ENCODE measurements at places on chromosomes 12 and 14.

GRCh38 chr12:28313631-28314030 is 123.4 kb downstream of the CCDC91 start:
- no peak for DNase-seq

DNA sequence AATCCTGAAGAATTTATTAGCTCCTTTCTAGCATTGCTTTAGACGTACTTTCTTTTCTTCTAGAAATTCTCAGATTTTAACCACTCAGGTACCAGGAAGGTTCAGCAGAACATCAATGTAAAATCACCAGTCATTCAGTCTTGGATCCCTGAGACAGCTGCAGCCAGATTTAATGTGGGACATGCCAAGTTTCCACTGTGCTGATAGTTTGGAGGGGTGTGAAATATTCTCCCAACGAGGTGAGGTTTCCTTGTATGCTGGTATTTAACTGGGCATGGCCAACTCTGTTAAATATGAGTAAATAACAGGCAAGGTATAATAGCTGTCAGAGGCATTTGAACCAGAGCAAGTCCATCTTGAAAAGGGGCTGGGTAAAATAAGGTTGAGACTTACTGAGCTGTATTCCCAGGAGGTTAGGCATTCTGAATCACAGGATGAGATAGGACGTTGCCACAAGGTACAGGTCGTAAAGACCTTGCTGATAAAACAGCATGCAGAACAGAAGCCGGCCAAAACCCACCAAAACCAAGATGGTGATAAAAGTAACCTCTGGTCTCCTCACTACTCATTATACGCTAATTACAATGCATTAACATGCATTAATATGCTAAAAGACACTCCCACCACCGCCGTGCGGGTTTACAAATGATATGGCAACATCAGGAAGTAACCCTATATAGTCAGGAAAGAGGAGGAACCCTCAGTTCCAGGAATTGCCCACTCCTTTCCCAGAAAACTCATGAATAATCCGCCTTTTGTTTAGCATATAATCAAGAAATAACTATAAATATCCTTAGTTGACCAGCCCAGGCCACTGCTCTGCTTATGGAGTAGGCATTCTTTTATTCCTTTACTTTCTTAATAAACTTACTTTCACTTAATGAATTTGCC is 75.2 kb upstream of the RASSF8 start:
- no peak for DNase-seq

GRCh38 chr12:102430661-102431060 is 49.7 kb downstream of the IGF1 start:
- DNase-seq, result no peak

DNA sequence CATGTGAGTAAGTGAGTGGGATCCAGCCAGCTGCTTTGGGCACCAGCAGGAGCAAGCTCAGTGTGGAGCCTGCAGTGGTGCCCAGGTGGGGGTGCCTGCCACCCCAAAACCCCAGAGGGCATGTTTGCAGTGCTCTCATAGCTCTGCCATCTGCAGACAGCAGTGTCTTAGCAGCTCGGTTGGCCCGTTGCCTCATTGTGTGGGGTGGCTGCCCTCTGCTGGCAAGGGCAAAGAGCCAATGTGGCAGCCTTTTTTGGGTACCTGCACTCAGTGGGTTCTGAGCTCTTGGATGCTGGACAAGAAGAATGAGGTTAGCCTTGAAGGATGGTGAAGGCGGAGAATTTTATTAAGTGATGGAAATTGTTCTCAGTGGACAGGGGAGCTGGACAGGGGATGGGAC is 52.3 kb downstream of the NEUROD4 start:
- peak; percentile 62 for DNase-seq

DNA sequence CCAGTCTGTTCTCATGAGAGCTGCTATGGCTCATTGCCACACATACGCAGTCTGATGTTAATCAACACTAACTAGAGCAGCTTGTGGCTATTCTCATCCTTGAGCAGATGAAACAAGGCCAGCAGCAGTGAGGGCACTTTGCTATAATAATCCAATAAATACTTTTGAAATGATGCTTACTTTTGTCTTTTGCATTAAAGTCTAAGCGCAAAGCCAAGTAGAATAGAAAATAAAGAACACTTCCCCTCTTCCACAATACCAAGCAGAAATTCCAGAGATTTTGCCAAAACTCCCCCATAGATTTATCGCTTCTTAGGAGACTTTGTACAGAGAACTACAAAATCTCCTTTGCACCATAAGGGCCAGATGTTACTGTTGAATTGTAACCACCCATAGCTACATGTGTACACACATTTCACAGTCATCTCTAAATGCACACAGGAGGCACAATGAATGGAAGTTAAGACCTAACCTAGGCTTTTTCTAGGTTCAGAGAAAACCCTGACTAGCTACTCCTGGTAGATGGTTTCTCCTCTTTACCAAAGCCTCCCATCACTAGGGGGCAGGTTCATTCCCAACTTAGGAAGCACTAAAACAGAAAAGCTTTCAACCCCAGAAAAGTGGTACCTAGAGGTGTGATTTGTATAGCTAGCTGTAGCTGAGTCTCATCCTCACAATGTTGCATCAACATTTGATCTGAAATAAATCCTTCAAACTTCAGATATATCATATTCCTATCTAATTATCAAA is 119.3 kb downstream of the HMGA2 start:
- no peak for DNase-seq
